ENCODE measurements at places on chromosomes 5 and 9.

DNA sequence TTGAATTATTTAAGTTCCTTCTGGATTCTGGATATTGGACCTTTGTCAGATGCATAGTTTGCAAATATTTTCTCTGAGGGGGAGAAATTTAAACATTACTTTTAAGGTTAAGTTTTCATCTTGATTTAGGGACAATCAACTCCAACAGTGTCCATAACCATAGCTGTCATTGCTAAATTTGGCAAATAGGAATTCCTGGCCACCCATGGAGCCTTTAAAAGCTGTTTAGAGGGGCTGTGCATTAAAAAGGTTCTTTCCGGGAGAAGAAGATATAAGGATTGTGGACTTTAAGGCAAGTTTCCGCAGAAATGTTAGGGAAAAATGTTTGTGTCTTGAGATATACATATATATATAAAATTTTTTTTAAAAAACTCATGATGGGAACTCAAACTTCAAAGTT, 339.7 kb downstream of the ADAMTS6 start:
- no peak for DNase-seq

DNA sequence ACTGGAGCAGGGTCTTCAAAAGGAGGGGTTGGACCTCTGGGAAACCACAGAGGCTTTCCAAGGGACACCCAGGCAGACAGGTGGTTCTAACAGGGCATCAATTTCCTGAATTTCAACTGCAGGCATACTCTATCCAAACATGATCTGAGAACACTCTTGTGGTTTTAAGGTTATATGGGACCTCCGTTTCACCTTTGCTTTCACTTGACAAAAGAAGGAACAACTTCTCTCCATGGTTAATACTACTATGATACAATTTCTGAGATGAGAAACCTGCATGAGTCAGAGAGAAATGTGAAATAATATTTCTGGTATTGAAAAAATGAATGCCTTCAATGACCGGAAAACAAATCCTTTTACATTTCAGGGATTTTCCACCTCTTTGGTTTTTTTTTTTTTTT, 28.0 kb upstream of the ERAP1 start:
- DNase-seq, result no peak

- no peak for DNase-seq
Observed at GRCh38 chr9:119029886-119030285, 339.3 kb downstream of the BRINP1 start.

DNA sequence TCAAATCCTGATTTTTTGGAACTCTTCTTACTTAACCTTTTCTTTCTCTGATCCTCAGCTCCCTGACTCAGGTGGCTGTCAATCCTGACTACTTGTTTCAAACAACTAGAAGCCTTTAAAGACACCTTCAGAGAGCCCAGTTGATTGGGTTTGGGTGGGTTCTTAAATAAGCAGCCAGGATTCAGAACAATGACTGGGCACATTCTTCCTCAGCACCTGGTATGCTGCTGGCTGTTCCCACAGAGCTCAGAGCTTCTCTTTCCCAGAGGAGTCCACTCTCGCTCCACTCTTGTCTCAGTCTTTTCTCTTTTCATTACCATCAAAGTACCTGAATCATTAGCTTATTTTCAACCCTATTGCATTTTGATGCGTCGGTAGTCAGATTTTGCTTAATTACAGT, 22.5 kb downstream of the PCSK5 start:
- DNase-seq, result no peak

- DNase-seq, result no peak
Observed at GRCh38 chr5:65247594-65247993, 234.1 kb downstream of the ADAMTS6 start.

- no peak for DNase-seq
Observed at GRCh38 chr9:32045513-32045912, 338.9 kb upstream of the ACO1 start.

- DNase-seq, result no peak
Observed at GRCh38 chr5:139919308-139919707, 123.7 kb downstream of the PSD2 start.

Data from islet precursor cell (in vitro differentiated cells).